ENCODE measurements at places on chromosomes 7 and 10.

DNA sequence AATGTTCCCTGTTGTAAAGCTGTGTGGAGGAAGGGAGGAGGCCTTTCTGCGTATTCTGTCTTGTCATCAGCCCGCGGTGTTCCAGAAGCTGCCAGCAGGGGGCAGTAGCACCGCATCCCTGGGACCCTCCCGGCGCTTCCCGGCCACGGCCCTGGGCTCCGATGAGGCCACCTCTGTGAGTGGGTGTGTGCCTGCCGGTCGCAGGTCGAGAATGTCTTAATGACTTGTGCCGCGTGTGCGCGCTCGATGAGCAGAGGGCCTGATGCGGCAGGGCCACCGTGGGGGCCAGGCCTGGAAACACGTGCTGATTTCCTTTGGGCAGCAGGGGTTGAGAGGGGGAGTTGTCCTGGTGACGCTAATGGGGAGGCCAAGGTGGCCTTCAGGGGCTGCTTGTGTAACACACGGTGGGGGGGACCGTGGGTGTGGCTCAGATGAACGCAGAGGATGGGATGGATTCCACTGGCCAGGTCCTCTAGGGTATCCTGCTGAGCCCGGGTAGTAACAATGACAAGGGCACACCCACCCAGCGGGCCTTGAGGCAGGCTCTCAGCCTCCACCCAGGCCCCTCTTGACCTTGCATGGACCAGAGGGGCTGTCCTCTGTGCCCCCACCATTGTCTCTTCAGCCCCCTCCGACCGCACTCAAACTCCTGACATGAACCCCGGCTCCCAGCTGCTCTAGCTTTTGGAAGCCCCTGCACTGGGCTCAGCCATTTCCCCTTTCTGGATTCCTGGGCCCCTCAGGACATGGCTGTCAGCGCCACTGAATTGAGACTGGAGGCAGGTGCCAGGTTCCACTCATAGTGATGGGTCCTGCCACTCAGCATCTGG is 135.9 kb upstream of the PODXL start:
- no peak for DNase-seq

- no peak for DNase-seq
Observed at GRCh38 chr7:452226-452751, 67.4 kb downstream of the PDGFA start.

DNA sequence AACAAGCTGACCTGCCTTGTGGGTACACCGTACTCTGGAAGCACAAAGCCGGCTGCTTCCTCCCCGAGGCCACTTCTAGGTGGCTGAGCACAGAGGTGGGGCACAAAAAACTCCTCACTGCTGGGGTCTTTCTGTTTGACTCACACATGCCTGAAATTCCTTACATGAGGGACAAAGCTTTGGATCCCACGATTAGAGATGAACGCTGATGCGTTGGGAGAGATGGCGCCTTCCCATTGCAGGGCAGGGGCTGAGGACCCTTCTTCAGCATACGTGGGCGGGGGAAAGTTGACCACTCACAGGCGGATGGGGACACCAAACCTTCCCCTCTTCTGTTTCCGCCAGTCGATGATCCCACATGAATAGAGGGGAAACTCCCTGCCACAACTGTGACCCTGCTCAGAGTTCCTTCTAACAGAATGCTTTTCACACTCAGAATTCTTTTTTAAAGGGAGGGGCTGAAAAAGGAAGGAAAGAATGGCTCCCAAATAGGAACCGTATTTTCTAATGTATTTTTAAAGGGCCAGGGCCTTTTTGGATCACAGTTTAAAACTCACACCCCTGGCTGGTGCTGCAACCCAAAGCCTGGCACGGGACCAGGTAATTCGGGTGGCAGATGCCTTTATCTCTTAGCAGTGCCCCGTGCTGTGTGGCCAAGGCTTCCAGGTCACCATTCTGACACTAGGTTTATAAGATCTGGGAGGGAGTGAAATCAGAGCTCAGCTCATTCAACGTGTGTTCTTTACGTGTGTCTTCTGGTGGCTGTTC is 134.0 kb downstream of the PRKAG2 start:
- DNase-seq = no peak

- no peak for DNase-seq
Observed at GRCh38 chr7:55173671-55174070, 154.9 kb downstream of the EGFR start.

DNA sequence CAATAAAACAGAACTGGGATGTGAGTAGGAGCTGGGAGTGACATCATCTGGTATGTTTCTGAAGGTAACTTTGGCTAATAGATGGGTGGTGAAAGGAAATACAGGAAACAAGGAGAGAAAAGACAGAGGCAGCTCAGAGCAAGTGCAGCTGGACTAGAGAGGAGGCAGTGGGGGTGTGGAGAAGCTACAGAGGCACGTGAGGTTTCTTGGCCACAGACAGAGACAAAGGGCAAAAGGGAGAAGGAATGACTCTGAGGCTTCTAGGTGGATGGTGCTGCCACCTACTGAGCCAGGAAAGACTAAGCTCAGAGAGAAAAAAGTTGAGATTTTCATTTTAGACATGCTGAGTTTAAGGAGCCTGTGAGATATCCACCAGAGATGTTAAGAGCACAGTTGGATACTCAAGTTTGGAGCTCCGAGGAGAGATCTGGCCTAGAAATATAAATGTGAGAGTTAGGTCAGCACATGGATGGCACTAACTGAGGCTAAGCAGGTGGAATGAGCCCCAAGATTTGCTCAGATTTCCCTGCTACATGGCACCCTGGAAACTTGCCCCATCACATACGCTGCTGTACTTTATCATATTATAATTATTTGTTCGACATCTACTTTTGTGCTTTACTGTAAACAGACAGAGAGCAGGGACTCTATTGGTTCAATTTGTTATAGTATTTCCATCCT is 293.0 kb upstream of the IMMP2L start:
- DNase-seq = no peak

GRCh38 chr10:76398043-76398710 is 966.8 kb downstream of the LRMDA start:
- no peak for DNase-seq

DNA sequence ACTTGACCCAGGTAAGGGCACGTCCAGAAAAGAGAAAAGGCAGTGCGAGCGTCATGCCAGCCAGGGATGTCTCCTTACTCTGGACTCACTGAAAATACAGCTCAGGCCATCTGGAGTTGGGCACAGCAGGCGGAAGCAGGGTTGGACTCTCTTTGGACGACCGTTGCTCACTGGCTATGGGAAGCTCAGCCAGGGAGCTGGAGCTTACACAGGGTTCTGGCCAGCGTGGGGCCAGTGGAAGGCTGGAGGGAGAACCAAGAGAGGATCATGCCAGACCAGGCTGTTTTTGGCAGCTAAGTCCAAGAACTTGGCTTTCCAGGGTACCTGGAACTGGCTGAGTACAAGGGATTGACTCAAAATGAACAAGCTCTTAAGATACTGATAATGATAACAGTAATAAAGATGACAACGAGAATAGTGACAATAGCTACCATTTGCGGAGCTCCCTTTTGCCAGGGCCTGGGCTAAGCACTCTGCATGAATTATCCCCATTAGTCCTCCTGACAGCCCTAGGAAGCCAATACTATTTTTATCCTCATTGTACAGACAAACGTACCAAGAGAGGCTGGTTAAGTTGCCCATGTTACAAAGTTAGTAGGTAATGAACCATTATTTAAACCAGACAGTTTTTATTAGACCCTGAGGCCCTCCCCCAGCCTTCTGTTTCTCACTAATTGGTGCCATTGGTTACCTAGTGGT is 177.6 kb downstream of the PTPN20 start:
- DNase-seq = no peak
